NCI-H1092 treated with DMSO at 0.1 percent for 48 hours (cell line): ENCODE measurements at places on chromosomes 1 and 21.

- peak; percentile 38 for DNase-seq
Measured at GRCh38 chr1:209850342-209850979, 22.7 kb downstream of the UTP25 start.

GRCh38 chr1:58094221-58094620, 452.3 kb downstream of the OMA1 start:
- DNase-seq = no peak

GRCh38 chr1:112504661-112505399, 3.9 kb upstream of the WNT2B start:
- DNase-seq = no peak

DNA sequence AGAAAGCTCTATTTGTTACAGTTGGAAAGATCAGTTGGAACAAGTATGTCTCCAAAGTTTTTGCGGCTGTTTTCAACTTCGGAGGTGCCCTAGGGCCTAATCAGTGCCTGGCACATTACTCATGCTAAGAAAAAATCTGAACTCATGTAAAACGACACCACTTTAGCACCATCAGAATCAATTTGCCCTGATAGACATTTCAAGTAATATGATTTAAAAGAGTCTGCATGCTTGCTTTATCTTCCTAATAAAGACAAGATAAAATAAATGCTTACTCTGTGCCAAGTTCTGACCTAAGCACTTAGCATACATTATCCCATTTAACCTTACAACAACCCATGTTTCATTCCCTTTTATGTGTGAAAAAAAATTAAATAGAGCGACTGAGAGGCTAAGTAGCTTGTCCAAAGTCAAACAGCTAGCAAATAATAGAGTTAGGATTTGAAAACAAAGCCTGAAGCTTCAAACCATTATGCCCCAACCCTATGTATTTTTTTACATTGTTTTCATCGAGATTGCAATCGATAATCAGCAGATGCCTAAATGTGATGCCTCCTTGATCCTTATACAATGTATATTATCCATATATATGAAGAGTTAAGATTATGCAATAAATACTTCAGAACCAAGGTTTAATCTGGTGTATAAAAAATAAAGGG, 91.3 kb downstream of the DENND1B start:
- no peak for DNase-seq
